DMS79 (cell line): ENCODE measurements at places on chromosomes 12 and 14.

- DNase-seq: no peak
Observed at GRCh38 chr14:55065411-55065810, 14.0 kb downstream of the MAPK1IP1L start.

DNA sequence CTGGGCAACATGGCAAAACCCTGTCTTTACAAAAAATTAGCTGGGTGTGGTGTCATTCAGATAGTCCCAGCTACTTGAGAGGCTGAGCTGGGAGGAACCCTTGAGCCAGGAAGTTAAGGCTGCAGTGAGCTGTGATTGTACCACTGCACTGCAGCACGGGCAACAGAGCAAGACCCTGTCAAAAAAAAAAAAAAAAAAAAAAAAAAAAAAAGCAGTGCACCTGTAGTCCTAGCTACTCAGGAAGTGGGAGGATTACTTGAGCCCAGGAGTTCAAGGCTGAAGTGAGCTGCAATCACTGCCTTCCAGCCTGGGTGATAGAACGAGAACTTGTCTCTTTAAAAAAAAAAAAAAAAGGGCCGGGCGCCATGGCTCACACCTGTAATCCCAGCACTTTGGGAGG is 5.6 kb downstream of the REM2 start:
- DNase-seq: no peak

GRCh38 chr12:96235484-96235826 is 41.3 kb downstream of the ELK3 start:
- DNase-seq: no peak

GRCh38 chr12:57713209-57713608 is 19.3 kb downstream of the OS9 start:
- no peak for DNase-seq

DNA sequence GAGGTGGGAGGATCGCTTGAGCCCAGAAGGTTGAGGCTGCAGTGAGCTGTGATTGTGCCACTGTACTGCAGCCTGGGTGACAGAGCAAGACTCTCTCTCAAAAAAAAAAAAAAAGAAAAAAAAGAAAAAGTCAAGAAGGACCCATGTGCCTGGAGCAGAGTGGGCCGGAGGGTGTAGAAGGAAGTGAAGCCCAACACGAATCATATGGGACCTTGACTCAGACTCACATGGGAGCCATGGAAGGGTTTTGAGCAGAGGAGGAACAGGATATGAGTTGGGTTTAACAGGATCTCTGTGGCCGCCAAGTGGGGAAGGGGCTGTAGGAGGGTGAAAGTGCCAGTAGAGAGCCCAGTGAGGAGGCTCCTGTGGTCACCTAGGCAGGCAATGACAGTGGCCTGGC is 165.4 kb downstream of the PHETA1 start:
- no peak for DNase-seq

- no peak for DNase-seq
Observed at GRCh38 chr14:105866841-105867321, 340.5 kb downstream of the TMEM121 start.

- no peak for DNase-seq
Observed at GRCh38 chr12:116975779-116976393, 65.1 kb downstream of the FBXW8 start.

DNA sequence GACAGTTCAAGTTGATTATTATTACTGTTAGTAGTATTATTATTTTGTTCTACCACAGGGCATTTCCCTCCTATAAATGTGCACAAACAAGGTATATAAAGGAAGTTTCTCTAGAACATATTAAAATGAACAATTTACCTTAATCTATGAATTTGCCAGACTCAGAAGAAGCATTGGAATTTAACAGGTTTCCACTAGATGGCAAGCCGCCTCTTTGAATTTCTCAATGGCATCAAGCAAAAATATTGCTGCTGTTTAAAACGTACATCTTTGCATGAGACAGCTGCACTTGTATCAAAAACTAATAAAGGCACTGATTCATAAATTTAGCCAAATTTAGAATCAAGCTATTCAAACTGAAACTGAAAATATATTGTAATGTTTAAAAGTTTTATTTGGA is 34.6 kb upstream of the MIS18BP1 start:
- no peak for DNase-seq

GRCh38 chr12:96465896-96466295 is 23.5 kb upstream of the CFAP54 start:
- DNase-seq: no peak

DNA sequence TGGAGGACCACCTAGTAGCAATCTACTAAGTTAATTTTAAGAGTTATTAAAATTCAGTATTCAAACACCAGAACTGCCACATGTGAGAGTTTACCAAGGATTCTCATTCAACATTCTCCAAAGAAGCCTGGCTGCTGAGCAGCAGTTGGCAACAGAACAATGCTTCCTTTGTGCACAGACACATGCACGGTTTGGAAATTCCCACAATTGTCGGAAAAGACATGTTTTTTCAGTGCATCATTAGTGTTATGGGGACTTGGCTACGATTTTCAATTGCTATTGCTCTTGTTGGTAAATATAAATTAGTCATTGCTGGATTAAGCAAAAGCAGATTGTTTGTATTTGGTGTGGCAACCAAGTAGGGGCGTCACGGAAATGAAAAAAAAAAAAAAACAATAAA is 22.2 kb downstream of the ST8SIA1 start:
- no peak for DNase-seq

DNA sequence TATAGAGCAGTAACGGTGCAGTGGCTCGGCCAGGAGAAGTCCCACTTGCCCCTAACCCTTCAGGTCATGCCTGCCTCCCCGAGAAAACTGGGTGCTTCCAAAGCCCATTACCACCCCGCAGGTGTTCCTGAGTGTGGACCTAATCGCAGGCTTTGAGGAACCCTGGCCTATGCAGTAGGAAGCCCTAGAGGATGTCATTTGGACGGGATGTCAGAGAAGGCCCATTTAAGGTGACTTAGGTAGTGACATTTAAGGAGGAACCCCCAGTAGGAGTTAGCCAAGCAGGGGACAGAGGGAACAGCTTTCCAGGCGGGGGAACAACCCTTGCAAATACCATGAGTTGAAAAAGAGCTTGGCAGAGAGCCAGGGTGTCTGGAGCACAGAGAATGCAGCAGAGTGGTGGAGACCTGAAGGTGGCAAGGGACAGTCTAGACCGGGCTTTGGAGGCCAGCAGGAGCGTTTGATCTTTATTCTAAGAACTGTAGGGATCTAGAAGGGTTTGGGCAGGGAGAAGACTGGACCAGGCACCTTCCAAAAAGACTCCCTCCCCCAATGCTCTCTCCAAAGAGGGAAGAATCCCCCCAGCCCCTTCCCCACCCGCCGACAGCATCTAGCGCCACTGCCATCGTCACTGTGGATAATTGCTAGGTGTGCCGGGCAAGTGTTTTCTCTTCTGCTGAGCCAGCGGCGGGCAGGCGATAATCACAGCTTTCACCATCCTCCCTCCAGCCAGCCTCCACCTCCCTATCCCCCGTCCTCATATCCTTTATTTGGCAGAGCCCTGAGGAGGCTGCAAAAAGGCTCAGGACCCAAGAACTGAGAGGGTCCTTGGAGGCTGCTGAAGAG is 33.3 kb upstream of the BEGAIN start:
- DNase-seq: no peak

GRCh38 chr14:105475269-105476096 is 862 bp downstream of the CRIP2 start:
- peak; percentile 78 for DNase-seq

DNA sequence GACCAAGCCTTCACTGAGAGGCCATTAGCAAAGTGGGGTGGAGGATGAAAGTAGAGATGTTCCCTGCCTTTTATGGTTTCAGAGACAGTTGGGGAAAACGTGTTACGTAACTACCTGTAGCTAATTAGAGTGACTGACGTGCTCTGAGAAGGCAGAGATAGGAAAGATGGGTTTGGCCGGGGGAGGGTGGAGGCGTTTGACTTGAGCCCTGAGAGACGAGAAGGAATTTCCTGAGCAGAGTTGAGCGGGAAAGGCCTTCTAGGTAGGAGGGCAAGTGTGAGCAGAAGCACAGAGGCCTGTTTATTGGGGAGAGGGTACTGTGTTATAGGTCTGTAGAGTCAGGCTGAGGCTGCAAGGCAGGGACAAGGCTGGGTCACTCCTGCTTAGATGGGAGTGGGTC is 8.6 kb downstream of the TUNAR start:
- DNase-seq: no peak

DNA sequence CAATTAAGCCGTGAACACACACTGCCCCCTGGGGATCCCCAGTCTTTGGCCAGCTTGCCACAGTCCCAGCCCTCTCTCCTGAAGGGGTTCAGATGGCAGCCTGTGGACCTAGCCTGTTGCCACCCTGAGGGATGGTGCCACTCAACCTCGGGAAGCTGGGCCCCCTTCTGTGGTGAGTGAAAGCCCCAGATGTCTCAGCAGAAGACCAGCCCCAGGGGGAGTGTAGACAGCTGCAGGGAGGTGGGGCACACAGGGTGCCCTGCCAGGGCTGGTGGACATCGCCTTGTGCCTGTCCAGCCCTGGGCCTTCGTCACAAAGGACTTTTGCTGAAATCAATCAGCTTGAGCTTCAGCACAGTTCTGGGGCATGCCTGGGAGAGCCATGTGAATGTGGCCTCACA is 32.4 kb downstream of the C14orf132 start:
- DNase-seq: no peak

- DNase-seq: no peak
Observed at GRCh38 chr12:96054244-96054610, 18.8 kb upstream of the LTA4H start.

DNA sequence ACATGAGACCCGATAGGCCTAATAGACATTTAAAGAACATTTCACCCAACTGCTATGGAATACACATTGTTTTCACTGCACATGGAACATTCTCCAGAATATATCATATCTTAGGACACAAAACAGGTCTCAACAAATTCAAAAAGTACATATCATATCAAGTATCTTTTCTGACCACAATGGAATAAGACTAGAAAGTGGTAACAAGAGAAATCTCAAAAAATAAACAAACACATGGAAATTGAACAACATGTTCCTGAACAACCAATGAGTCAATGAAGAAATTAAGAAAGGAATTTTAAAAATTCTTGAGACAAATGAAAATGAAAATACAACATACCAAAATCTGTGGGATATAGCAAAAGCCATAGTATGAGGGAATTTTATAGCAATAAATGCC is 208.1 kb downstream of the PTPRO start:
- no peak for DNase-seq

DNA sequence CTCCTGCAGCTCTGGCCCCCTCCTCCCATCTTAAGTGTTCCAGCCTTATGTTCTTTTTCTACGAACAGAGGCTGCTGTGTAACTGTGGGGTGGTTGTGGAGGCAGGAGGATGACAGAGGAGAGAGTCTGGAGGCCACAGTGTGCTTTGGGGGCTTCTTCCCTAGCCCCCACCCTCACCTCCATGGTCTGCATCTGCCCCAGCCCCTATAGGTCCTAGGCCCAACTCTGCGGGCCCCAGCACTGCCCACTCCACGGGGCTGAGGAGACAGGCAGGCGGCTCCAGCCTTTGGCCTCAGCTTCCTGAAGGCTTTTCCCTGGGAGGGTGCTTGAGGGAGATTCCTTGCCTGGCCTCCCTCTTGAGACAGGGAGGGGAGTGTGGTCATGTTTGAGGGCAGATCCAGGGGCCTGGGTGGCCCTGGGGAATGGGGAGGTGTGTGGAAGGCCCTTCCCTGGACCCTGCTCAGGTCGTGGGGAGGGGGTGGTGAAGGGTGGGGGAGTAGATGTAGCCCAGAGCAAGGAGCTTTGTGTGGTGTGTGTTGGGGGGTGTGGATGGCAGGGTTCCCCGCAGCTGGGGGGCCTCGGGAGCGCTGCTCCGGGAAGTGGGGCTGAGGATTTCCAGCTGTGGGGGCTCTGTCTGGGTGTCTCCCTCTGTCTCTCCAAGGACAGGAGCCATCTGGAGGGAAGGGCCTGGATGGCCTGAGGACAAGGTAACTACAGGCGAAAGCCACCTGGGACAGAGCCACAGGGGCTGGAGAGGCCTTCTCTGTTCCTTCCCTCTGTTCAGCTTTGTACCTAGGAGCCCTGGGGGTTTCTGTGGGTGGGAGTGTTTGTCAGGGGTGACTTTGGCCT is 1.1 kb downstream of the SMIM41 start:
- no peak for DNase-seq

DNA sequence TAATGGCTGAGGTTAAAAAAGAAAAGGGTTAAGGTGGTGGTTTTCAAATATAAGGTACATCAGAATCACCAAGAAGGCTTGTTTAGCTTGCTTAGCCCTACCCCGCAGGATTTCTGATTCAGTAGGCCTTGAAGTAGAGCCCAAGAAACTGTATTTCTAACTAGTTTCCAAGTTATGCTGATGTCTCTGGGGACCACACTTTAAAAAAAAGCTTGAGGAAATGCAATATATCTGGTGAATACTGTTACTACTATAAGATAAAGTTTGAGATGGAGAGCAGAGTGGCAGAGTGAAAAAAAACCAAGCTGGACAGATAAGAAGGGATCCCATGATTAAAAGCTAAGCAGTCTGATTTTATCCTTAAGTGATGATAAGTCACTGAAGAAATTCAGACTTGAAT is 18.3 kb upstream of the GXYLT1 start:
- DNase-seq: no peak

DNA sequence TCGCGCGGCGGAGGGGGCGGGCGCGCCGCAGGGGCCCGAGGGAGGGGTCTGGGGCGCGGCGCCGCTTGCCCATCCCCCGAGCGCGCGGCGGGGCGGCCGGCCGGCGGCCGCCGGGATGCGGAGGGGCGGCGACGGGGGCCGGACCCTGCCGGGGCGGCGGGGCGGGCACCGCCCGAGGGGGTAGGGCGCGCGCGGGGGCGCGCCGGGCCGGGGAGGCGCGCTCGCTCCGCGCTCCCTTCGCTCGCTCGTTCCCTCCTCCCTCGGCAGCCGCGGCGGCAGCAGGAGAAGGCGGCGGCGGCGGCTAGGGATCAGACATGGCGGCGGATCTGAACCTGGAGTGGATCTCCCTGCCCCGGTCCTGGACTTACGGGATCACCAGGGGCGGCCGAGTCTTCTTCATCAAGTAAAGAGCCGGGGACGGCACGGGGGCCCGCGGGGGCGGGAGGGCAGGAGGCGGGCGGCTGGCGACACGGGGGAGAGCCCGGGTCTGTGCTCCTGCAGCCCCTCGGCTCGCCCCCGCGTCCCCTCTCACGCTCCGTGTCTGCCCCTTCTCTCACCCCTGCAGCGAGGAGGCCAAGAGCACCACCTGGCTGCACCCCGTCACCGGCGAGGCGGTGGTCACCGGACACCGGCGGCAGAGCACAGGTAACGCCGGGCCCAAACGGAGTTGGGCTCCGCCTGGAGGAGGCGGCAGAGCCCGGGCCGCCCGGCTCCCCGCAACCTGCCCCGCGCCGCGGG is at the start of gene PLEKHA5:
PLEKHA5 (plus strand) TSS at position 248 of the 738 bp plus-strand sequence; CDS start at position 315, 67 bp downstream.
- DNase-seq: peak; percentile 51

GRCh38 chr12:37543131-37543965 is 773.2 kb upstream of the ALG10B start:
- DNase-seq: no peak

- no peak for DNase-seq
Observed at GRCh38 chr14:32023540-32023939, 53.6 kb upstream of the ARHGAP5 start.
